ENCODE measurements at places on chromosomes 2 and 18. TPM values are rescaled to one million over a fixed set of nuclear protein-coding genes. Genes with fewer than 3 reads are reported as not detected.

DNA sequence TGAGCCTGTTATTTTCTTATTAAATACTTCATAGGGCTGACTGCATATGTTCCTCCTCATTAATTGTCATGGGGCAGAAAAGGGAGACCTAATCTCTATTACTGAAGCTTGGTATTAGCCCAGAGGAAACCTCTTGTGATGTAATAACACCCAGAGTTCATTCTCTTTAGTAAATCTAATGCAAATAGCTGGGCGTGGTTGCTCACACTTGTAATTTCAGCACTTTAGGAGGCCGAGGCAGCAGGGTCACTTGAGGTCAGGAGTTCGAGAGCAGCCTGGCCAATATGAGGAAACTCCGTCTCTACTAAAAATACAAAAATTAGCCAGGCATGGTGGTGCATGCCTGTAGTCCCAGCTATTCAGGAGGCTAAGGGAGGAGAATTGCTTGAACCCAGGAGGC lies 14.7 kb downstream of the DAW1 start:
- no peaks in the 10 kb centered on the region for H3K27me3 ChIP-seq
- H3K27ac ChIP-seq: no peak overlapping the region
- no peak for DNase-seq
- H3K4me3 ChIP-seq: no peak overlapping the region
- no peaks in the 10 kb centered on the region for H3K36me3 ChIP-seq

SCN3A gene
- 0.33 TPM for polyA plus RNA-seq

DNA sequence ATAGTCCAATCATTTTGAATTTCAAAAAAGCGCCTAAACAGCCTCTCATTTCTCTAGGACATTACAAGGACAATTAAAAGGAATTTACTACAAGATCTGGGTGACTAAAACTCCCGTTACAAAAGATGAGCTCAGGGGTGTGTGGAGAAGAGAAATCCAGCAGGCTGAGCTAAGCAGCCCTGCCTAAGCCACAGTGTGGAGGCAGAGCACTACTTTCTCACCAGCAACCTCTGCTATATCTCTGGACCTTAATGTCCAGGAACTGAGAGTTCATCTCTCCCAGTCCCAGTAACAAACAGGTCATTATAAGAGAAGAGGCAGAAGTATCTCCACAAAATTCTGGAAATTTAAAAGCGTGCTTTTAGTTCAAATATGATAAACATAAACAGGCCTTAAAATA lies 18.9 kb upstream of the ANKRD62 start:
- no peak overlapping the region for H3K4me3 ChIP-seq
- H3K4me1 ChIP-seq: no peaks in the 10 kb centered on the region
- no peaks in the 10 kb centered on the region for H3K36me3 ChIP-seq
- DNase-seq: peak; percentile 42
- H3K27ac ChIP-seq: no peak overlapping the region

OR6B2 gene
- polyA plus RNA-seq: not detected

DNA sequence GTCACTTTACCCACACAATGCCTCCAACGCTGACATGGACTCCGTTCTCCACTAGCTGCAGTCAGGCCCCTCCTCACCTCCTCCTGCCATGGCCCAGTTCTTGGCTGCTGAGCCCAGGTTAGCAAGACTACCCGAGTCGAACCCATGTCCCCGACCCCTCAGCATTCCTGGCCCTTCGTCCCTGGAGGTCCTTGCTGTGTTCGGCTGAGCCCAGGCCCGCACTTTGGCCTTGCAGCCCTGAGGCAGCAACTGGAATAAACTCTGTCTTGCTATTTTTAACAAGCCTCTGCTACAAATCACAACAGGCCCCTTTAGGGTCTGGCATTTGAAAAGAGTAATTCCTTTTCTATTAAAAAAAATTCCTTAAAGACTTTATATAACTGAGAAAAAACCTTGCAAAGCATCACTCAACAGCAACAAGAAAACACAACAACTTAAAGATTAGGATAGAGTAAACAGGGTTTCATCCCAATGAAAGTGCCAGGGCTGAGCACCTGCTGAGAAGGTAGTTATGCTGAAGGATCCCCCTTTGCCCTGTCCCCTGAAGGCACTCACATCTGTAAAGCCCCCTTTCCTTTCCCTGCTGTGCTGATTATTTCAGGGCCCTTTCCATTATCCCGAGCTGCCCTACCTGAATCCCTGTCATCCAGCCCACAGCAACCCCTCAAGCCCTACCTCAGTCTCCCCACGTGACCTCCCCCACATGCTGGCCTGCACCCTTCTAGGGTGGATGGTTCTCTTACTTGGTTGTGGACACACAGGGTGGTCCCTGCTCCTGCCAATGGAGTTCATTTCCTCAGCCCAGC lies 120.0 kb upstream of the SNTG2 start:
- no peaks in the 10 kb centered on the region for H3K27me3 ChIP-seq
- H3K4me1 ChIP-seq: no peaks in the 10 kb centered on the region
- H3K36me3 ChIP-seq: no peaks in the 10 kb centered on the region
- H3K27ac ChIP-seq: no peak overlapping the region

ANTXR1 gene
- polyA plus RNA-seq: 114 TPM

DNA sequence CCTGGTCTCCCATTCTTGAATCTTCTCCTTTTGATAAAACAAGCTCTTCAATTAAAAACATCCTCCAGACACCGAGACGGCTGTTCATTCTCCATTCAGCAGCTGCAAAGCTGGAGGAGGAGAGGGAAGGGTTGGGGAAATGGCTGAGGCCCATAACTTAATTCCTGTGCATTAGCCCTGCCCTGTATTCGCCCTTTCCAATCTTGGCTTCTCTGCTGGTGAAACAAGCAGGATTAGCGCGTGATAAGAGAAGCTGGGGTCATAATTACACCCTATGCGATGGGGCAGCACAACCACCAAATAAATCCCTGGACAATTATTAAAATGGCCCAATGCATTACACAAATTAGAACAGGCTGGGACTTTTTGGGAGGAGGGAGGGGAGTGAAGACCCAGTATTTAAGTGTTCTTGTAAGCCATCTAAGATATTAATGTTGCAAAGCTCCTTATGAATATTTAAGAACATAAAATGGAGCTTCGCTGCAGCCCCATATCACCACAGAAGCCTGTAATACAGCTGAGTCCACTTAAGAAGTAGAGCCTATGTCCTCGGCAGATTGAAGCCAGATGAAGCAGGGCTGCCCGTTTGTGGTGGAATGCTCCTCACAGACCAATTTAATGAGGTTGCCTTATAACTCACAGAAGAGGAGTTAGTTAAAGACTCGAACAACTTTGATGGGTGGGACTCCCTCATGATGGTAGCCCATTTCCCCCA lies 176.6 kb upstream of the SKOR2 start:
- no peak for DNase-seq
- no peaks in the 10 kb centered on the region for H3K27me3 ChIP-seq
- H3K4me3 ChIP-seq: no peak overlapping the region
- no peaks in the 10 kb centered on the region for H3K36me3 ChIP-seq
- H3K4me1 ChIP-seq: no peaks in the 10 kb centered on the region

GRCh38 chr2:240300840-240301239 lies 134.6 kb upstream of the GPC1 start:
- no peaks in the 10 kb centered on the region for H3K27me3 ChIP-seq
- H3K27ac ChIP-seq: no peak overlapping the region
- peak; percentile 24 for DNase-seq
- H3K36me3 ChIP-seq: no peaks in the 10 kb centered on the region
- H3K4me1 ChIP-seq: peaks cover 4% of the 10 kb centered on the region

DNA sequence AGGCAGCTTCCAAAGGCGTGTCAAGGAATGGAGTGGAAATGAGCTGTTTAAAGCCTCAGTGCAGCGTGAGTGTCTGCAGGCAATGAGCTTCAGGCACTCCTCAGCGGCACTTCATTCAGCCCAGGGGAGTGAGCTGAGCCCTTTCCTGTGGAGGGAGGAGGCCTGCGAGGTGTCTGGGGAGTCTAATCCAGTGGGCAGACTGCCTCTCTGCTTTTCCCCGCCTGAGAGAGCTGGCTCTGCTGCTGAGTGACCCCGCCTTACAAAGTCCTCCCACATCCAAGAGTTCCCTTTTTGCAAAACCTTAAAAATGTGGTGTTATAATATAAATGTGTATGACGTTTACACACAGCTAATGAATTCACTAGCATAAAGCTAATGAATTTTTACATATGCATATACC lies 7.0 kb upstream of the LDLRAD4 start:
- no peak overlapping the region for H3K4me3 ChIP-seq
- peaks cover under 1% of the 10 kb centered on the region for H3K4me1 ChIP-seq
- H3K36me3 ChIP-seq: no peaks in the 10 kb centered on the region
- H3K27ac ChIP-seq: no peak overlapping the region
- peaks cover 10% of the 10 kb centered on the region for H3K27me3 ChIP-seq

TPO gene
- polyA plus RNA-seq: not detected

- no peak overlapping the region for H3K4me3 ChIP-seq
- no peak overlapping the region for H3K27ac ChIP-seq
- no peaks in the 10 kb centered on the region for H3K4me1 ChIP-seq
- no peaks in the 10 kb centered on the region for H3K27me3 ChIP-seq
- DNase-seq: no peak
Observed at GRCh38 chr18:75162467-75162866, 46.5 kb downstream of the PTGR3 start.

DNA sequence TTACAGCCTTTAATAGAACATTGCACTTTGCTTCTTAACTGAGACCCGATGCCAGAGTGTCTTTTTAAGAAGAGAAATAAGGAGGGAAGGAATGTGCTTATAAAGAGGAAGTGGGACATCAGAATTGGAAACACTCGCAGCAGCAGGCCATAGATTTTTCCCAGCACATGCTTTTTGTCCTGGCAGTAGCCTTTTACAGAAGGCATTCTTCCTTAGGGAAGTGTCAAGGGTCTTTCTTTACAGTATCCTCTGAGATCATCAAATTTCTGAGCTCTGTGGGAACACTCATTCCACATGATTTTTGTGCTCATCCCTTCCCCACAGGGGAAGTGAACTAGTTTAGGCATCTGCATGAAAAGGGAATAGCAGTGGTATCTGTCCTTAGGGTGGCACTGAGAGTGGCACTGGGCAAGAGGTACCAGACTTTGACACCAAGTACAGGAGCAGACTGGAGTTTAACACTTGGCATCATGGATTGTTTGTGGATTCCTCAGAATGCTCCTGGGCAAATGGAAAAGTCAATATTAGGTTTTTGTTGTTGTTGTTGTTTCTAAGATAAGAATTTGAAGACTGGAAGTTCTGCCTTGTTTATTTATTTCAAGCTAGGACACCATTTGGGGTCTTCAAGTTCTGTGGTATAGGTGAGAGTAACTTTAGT lies 4.1 kb downstream of the MYO1B start:
- DNase-seq: no peak
- H3K4me1 ChIP-seq: peaks cover 29% of the 10 kb centered on the region
- no peaks in the 10 kb centered on the region for H3K36me3 ChIP-seq
- H3K27me3 ChIP-seq: no peaks in the 10 kb centered on the region

GRCh38 chr2:64840426-64840881 lies 148.7 kb upstream of the SLC1A4 start:
- H3K27ac ChIP-seq: no peak overlapping the region
- no peaks in the 10 kb centered on the region for H3K36me3 ChIP-seq
- H3K27me3 ChIP-seq: no peaks in the 10 kb centered on the region
- peaks cover 20% of the 10 kb centered on the region for H3K4me1 ChIP-seq
- no peak for DNase-seq
- H3K4me3 ChIP-seq: no peak overlapping the region

DNA sequence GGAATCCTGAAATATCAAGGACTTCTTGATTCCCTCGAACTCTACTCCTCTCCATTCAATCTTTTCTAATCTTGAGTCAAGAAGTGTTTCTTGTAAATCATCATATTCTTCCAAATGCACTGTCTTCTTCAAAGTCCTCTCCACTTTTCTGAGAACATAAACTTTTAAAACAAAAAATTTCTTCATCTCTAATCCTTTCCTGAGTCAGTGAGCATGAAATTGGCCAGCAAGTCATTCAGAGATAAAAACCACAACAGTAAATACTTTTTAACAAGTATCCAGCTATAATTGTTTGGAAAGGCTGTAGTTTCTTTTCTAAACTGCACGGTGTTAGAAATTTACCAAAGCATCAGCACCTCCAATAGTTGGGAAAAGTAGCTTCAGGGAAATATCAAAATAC lies 312.6 kb upstream of the GALNT5 start:
- no peaks in the 10 kb centered on the region for H3K27me3 ChIP-seq
- no peak overlapping the region for H3K4me3 ChIP-seq
- H3K27ac ChIP-seq: no peak overlapping the region
- no peaks in the 10 kb centered on the region for H3K4me1 ChIP-seq
- H3K36me3 ChIP-seq: no peaks in the 10 kb centered on the region

RUFY4 gene
- not detected for polyA plus RNA-seq

- no peaks in the 10 kb centered on the region for H3K36me3 ChIP-seq
- no peaks in the 10 kb centered on the region for H3K27me3 ChIP-seq
- no peak overlapping the region for H3K4me3 ChIP-seq
Observed at GRCh38 chr18:68660354-68661183, 54.3 kb downstream of the TMX3 start.

CD8B2 gene
- not detected for polyA plus RNA-seq

DNA sequence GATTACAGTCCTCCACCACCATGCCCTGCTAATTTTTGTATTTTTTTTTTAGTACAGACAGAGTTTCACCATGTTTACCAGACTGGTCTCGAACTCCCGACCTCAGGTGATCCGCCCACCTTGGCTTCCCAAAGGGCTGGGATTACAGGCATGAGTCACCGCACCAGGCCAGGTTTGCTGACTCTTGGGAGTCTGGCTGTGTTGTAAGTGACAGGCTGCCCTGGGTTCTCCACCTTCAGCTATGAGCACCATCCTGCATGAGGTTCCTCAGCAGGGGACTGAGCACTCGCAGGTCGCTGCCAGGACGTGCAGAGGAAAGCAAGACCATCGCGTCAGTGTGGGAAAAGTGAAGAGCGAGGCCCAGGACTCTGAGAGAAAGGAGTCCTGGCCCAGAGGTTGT lies 112.6 kb upstream of the NDUFV2 start:
- no peak for DNase-seq
- H3K4me1 ChIP-seq: peaks cover 8% of the 10 kb centered on the region
- no peaks in the 10 kb centered on the region for H3K27me3 ChIP-seq
- no peaks in the 10 kb centered on the region for H3K36me3 ChIP-seq
- no peak overlapping the region for H3K27ac ChIP-seq
